Ureter (tissue), 1 donor: ENCODE measurements at places on chromosomes 2 and 18. TPM values are rescaled to one million over a fixed set of nuclear protein-coding genes. Genes with fewer than 3 reads are reported as not detected.

- peak; percentile 58 for DNase-seq
These were observed at the start of gene VWC2L for GRCh38 chr2:214410918-214411554. TSS of gene VWC2L (plus strand) at chr2:214411054. CDS start at chr2:214414194, 3,140 bp downstream.

DNA sequence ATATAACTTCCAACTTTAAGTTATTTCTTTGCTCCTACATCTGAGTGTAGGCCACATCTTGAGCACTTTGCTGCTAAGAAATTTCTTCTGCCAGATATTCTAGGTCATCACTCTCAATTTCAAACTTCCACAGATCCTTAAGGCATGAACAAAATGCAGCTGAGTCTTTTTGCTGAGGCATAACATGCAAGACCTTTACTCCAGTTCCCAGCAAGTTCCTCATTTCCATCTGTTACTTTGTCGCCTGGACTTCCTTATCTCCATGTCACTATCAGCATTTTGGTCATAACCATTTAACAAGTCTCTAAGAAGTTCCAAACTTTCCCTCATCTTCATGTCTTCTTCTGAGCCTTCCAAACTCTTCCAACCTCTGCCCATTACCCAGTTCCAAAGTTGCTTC lies 1077.3 kb upstream of the TMEFF2 start:
- DNase-seq, result no peak

DNA sequence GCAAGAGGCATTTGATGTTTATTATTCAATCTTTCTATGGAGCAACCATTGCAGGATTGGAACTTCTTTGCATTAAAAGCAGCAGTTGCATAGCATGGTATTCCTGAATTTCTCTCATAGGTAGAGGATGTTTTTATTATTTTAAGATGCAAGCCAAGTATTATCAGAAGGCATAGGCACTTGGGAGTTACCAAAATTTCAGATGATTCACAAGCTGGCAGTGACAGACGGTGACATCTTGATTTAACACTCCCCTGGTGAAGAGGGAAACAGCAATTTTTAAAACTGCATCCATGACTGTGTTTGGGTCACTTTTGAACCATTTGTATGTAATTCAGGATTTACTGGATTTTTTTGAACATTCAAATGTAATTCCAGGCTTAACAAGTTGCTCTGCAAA lies 654.3 kb downstream of the SLC4A3 start:
- no peak for DNase-seq

DNA sequence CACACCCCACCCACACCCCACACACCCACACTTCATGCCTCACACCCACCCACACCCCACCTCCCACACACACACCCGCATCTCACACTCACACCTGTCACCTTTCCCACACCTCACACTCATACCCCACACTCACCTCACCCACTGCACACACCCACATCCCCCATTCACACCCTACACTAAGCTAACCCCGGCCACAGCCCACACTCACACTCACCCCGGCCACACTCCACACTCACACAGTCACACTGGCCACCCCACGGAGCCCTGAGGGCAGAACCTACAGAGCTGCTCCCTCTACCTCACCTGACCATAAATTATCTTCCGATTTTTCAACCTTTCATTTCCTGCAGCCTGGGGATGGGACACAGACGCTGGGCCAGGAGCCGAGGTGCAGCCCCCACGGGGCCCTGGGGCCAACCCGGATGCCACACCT lies 241.3 kb downstream of the HDAC4 start:
- DNase-seq, result no peak

- no peak for DNase-seq
These were observed 92.8 kb upstream of the ZNF516 start for GRCh38 chr18:76587879-76588271.

DNA sequence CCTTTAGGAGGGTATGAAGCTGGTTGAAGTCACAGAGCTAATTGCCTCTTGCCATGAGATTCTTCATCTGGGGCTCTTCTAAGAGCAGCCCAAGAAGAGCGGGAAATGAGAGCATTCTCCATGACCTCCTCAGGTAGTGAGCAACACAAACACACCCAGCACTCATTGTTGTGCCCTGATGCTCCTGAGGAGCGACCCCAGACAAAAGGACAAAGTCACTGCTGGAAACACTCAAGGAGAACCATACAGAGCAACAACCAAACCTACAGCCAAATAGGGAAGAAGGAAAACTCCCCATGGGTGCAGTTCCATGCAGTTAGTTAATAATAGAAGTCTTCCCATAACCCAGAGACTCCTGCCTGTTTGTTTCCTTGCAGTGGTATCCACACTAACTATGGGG lies 426.0 kb upstream of the CRIM1 start:
- no peak for DNase-seq

DNA sequence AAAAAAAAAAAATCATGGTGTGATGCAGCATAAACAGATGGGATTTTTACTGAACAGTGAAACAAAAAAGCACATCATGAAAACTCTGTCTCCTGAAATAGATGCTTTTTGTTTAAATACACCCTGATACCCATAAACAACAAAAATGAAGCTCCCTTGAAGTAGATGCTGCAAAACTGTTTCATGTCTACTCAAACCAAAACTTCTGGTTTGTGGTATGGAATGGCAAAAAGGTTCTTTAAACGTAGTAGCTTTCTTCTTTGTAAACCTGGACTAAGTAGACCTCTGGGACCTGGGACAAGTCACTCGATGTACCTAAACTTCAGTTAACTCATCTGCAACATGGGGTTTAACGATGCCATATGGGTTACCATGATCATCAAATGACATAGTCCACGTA lies 64.4 kb upstream of the RAPH1 start:
- DNase-seq, result no peak

- no peak for DNase-seq
These were observed 181.8 kb downstream of the EIPR1 start for GRCh38 chr2:3195641-3196476.

DNA sequence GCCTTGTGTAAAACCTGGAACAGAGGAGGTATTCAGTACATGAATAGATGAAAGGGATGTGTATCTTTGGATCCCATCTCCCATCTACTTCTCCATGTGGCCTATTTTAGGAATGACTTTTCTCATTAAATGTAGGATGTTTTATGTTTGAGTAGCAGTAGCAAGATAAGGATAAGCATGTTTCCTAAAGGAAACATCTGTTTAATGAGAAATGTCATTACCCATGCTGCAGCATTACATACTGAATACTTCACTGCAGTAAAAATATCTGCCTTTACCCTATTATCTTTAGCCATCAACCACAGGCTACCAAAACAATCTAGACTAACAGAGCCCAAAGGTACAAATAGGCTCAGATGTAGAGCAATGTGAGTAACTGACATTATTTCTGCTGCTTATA lies 419.2 kb upstream of the CYRIA start:
- no peak for DNase-seq

GRCh38 chr2:201362396-201362795 lies 5.3 kb upstream of the FLACC1 start:
- no peak for DNase-seq

UGT1A8 gene
- total RNA-seq, result 4.4 TPM

SATB2 gene
- 2.7 TPM for total RNA-seq

SERPINB3 gene
- total RNA-seq, result not detected

SS18 gene
- 88.2 TPM for total RNA-seq

FAM117B gene
- 20.6 TPM for total RNA-seq

ARMC9 gene
- total RNA-seq, result 16.0 TPM

SLC5A7 gene
- total RNA-seq, result 3.7 TPM

LIMS2 gene
- total RNA-seq, result 112 TPM
